T-helper 2 cell treated with Interferon-gamma antibody and Interleukin-4, amounts not matched to agents 5 μg/mL and 100 μg/mL, for 36 hours (primary cell): ENCODE measurements at places on chromosomes 4 and X.

DNA sequence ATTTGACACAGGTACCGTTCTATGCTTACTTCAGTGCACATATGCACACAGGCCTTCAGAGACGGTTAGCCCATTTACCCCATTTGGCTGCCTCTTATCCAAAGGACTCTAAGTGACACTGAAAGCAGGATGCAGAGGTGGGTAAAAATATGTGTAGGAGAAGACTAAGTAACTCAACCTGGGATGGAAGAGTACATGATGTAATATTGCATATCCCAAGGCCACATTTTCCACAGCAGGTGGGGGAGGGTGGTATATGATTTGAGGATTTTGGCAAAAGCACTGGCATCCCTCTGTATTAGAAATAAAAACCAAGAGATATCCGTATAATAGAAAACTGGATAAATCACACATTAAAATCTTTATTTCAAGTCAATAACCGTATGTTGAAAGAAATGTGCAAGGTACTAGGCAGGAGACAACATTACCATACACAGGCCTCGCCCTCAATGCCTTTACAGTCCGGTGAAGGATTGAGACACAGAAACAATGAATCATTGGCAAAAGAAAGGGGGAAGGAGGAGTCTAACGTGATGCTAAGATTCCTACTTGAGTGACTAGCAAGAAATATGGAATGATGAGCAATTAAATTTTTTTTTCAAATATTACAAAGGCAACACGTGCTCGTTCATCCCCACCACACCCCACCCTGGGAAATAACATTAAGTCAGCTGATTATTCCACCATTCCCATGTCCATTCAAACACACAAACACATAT is 161.0 kb upstream of the RASGEF1B start:
- no peak for DNase-seq

GRCh38 chr4:163603257-163603656 is 108.8 kb downstream of the TMA16 start:
- DNase-seq = no peak

DNA sequence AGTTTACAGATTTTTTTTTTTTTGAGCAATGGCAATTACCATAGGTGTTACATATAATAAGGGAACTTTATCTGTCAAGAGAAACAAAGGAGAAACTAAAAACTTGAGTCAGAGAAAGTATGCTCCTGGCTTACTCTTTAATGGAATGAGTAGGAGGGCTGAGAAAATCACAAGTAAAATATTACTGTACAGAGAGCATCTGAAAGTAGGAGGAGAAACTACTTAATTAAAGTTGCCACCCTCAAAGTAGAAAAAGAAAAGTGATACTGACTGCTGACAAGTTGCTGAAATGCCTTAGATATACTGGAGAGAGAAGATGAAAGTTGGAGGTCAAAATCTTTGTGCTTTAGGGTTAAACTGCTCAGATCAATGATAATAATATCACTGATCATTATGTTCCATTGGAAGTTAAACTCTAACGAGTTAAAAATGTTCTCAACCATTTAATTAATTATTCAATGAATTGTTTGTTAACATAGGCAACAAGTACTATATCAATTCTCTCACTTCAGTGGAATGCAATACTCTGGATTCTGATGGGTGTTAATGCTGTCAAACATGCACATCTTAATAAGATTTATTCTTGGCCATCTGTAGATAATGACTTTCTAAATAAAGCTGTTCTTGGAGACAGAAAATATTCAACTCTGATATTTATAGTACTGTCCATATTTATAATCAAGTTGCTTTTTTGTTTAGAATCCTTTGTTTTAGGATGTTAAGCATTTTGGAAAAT is 61.2 kb upstream of the CAMK2D start:
- no peak for DNase-seq

DNA sequence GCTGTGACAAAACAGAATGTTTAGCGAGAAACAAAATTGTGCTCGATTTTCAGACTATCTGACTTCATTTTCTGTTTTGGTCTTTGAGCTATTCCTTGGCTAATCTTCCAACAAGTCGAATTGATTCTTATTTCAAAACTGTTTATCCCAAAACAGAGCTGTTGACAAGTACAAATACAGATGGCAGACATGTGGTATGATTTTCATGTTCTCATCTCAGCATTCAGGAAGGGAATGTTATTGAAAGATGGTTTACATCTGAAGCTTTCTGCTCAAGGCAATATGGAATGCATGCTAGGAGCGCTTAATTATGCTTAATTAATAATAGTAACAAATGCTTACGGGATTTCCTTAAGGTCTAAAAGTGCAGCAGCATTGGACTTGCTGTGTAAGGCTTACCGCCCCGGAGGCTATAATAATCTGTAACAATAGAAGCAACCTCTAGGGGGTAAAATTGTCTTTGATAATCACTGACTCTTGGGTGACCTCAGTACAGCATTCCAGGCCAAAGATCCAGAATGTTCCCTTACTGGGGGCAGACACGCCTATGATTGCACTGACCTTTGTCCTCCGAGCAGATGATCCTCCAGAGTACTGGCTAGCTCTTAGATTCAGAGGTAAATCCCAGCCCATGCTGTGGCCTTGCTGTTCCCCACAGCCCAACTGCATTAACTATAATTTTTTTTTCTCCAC is 16.4 kb downstream of the LSM6 start:
- no peak for DNase-seq

- DNase-seq = no peak
These were observed 667.7 kb downstream of the STPG2 start for GRCh38 chr4:97475621-97476020.

DNA sequence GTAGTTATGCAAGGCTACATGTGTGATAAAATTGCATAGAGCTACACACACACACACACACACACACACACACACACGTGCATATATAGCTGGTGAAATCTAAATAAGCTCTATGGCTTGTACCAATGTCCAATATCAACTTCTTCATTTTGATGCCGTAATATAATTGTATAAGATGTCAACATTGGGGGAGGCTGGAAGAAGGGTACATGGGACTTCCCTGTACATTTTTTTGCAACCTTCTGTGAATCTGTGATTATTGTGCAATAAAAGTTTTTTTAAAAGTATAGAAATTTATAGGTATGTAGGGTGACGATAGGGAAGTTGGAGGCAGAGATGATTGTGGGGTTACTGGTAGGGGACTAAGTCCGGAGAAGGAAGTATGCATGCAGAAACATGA is 105.5 kb downstream of the HDAC8 start:
- no peak for DNase-seq

- no peak for DNase-seq
These were observed 23.3 kb downstream of the AMER1 start for GRCh38 chrX:64182208-64182607.
